Activated T-cell treated with anti-CD3 and anti-CD28 coated beads, Interleukin-2, amount 50 U/mL, for 72 hours (primary cell): ENCODE measurements at places on chromosomes 1 and 21.
A peak's percentile ranks its signal among the peaks of the same experiment; 100 is the strongest.

DNA sequence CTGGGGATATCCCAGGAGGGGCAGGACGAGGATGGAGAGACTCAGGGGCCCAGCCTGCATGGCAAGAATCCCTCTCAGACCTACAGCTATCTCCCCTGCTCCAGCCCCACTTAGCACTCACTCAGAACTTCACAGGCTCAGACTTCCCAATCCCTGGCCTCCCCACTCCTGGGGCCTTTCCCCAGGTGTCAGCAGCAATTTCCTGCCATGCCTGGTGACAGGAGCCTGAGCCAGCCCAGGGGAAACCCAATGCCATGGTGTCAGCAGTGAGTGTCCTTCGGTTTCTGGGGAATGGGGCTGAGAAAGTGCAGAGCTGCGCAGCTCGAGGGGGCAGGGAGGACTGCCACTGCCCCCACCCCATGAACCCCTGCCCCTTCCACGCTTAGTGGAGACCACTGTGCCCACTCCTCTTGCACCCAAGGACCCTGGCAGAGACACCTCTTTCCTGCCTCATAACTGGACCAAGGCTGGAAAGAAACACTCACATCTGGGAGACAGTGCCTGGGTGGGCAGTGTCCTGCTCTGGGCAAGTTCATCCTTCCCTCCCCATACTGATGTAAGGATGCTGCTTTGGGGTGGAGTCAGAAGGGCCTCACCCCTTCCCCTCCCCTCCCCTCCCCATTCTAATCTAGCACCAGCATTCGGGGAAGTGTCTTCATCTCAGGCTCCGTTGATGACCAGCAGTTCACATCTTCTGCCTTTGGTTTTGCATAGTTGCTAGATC lies 17.1 kb upstream of the UBL4B start:
- no peak for DNase-seq

DNA sequence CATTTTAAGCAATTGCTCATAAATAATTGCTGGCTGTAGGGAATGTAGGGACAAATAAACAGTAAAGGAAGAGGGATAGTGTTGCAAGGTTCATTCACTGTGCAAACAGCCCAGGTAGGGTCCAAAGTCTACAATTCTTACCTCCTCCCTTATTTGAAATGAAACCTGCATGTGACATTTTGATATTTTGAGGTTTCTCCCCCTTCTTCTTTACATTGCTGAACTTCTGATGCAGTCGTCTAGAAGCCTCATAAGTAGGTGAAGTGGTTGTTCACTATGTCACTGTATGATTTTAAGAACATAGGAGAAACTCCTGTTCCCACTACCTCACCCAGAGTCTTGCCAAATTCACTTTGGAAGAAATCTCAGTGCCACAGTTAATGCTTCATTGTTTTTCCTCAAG lies 16.1 kb downstream of the F5 start:
- no peak for DNase-seq

- DNase-seq = no peak
Measured at GRCh38 chr1:79323239-79324025, 316.9 kb upstream of the ADGRL4 start.

DNA sequence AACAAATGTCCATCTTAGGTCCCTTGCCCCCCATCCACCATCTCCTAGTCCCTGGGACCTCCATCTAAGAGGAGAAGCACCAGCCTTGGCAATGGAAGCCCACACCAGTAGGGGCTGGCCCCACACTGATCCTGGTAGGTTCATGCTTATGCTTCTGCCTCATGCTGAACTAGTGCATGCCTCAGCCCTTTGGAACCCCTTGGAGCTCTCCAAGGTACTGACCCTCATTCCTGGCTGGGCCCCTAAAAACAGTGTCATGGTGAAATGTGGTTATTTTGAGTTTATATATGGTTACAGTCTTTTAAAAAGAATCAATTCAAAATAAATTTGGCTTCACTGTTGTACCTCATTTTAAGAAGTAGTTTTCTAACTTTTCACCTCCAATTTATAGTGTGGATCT lies 108.3 kb downstream of the HIVEP3 start:
- DNase-seq = peak; percentile 52

- no peak for DNase-seq
Measured at GRCh38 chr1:217687511-217687910, 56.4 kb downstream of the SPATA17 start.

DNA sequence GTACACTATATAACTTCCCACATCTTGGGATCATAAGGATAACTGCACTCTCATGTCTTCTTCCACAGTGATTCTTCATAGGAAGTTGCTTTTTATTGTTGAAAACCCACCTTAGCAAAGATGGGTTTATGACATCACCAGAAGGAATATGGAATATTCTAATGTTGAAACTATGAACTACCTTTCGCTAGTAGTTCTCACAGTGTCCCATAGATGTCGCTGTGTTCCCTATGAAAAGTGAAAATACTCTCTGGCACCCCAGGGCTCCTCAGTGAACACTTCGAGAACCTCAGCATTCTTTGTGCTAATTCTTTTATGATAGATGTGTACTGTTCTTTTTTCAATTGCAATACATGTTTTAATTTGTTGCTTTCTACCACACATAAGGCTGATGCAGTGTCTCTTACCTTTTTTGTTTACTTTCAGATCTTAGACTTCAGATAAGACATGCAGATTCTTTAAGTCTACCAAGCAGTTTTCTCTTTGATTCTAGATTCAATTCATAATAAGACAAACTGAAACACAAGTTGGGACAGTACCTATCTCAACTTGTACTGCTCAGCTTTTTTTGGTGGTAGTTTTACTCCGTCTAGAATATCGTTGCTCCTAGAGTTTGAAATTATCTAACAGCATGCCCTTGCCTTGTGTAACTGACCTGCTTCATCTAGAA lies 90.8 kb downstream of the GTF2B start:
- DNase-seq = peak; percentile 36

DNA sequence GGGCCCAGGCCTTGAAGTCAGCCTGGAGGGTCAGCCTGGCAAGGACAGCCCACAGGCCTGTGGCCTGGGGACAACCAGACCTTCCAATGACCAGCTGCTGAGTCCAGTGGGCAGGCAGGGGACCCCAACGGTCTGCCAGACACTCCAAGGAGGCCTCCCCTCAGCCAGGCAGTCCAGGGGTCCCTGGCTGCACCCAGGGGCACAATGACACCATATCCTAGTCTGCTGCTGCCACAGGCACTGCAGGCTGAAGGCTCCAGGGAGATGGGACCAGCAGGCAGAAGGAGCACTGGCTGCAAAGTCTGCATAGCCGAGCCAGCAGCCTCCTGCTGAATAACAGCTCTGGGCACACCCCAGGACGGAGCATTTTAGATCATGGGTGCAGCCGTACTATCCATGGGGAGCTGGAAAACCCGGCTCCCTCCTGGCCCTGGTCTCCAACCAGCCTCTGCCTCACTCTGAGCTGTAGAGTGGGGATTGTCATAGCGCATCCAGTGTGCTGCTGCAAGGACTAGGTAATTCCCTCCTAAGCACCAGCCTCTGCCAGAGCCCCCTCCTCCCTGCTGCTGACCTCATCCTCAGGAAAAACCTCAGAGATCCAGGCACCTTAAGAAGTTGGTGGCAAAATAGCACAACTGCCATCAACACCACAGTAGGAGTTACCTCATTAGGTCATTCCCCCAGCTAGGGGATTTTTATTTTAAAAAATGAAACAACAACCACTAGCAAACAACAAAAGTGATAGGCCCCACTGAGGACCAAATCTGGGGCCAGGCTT lies 4.8 kb upstream of the LAPTM5 start:
- no peak for DNase-seq

DNA sequence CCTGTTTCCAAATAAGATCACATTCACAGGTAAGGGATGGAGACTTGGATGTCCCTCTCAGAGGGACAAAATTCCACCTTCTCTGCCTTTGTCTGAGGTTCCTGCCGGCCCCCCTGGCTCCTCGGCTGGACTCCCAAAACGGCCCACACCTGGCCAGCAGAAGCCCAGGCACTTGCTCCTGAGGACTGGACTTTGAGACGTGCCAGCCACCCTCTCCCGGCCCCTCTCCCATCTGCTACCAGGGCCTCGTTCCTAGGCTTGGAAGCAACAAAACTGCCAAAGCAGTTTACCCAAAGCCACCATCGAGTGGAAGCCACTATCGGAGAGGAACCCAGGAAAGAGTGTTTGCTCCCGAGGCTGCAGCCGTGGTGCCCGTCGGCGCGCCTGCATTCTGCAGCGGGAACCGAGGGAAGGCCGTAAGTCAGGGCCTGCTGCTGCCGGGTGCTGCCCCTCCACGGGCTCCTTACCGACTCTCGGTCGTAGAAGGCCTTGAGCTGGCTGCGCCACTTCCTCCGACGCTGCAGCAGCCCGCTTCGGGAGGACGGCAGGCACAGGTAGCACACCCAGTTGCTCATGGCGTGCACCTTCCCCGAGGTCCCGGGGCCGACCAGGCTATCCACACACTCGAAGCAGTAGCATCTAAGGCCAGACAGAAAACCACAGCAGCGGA lies 3.5 kb downstream of the DNMT3L start:
- DNase-seq = no peak

DNA sequence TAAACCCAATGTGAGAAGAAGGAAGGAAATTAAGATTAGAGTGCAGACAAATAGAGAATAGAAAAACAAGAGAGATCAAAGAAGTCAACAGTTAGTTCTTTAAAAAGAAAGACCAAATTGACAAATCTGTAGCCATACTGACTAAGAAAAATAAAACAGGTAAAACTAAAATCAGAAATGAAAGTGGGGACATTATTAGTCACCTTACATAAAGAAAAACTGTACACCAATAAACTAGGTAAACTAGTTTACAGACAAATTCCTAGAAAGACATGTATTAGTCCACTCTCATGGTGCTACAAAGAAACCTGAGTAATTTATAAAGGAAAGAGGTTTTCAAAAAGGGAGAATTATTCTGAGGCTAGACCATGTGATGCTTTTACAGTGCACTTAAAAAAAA lies 22.3 kb downstream of the BLZF1 start:
- no peak for DNase-seq

GRCh38 chr1:25795946-25796810 lies 3.8 kb upstream of the SELENON start:
- peak; percentile 67 for DNase-seq

- peak; percentile 84 for DNase-seq
Measured at GRCh38 chr21:29299046-29299915, 559 bp downstream of the BACH1 start.

DNA sequence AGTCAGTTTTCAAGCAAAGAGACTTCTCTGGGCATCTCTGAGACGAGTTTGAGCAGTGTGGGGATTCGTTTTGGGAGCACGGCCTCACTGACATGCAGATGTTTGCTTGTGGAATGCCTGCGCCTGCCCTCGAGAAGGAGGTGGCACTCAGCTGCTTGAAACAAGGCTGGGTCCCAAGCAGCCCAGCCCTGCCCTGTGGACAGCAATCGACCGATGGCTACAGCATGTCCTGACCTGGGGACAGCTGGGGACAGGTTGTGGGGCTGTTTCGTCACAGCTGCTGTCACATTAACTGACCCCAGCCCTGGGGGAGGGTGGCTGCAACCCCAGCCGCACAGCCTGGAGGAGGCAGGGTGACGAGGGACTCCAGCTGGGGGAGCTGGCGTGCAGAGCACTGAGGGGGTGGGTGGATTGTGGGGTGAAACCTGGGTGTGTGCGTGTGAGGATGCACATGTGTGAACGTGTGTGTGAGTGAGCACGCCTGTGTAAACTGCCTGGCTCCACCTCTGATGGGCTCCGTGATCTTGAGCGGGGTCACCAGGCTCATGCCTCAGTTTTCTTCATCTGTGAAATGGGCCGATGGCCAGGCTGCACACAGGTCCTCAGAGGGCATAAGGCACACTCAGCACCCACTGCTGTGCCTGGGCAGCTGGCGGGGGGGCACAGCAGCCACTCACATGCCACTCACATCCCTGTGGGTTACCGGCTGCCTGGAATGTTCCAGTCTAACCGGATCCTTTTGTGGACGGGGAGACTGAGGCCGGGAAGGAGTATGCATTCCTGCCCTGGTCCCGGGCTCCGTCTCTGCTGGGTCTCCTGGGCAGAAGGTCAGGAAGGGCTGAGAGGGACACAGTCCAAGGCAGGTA lies 49.3 kb downstream of the COL18A1 start:
- no peak for DNase-seq

DNA sequence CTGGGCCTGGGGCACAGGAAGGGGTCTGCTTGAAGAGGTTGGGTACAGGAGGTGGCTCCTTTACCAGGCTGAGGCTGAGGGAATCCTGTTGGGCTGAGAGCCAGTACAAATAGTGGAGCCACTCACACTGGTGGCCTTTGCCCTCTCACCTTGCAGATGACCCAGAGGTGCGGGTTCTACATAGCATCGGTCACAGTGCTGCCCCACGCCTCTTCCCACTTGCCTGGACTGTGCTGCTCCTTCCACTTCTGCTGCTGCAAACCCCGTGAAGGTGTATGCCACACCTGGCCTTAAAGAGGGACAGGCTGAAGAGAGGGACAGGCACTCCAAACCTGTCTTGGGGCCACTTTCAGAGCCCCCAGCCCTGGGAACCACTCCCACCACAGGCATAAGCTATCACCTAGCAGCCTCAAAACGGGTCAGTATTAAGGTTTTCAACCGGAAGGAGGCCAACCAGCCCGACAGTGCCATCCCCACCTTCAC lies 1.8 kb upstream of the SLC50A1 start:
- DNase-seq = no peak

- DNase-seq = no peak
Measured at GRCh38 chr1:40592107-40592803, 60.8 kb downstream of the ZNF684 start.

DNA sequence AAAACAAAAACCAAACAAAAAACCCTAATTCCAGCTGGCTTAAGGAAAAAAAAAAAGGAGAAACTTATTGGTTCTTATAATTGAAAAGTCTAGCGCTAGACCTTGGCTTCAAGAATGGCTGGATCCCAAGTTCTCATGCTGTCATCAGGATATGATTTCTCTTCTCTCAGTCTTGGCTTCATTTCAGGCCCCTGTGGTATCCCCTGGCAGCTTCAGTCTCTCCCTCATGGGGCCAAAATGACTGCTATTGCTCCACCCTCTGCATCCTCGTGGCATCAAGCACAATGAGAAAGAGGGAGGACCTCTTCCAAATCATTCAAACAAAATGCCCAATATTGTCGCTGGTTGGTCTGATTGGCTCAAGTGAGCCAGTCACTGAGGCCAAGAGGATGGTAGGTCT lies 80.7 kb downstream of the GIPC2 start:
- DNase-seq = no peak

GRCh38 chr21:40760821-40761220 lies 86.1 kb downstream of the DSCAM start:
- no peak for DNase-seq

- DNase-seq = no peak
Measured at GRCh38 chr1:6842301-6842700, 57.0 kb downstream of the CAMTA1 start.
